Adrenal gland (tissue), 19 donors: ENCODE measurements at places on chromosomes 7 and 10. TPM values are rescaled to one million over a fixed set of nuclear protein-coding genes. Genes with fewer than 3 reads are reported as not detected.

Gene MXI1
- polyA plus RNA-seq: 29.4 TPM

Gene ANKRD22
- 1.9 TPM for polyA plus RNA-seq

Gene GIMAP7
- 17.6 TPM for polyA plus RNA-seq

Gene SYNPO2L
- 0.27 TPM for polyA plus RNA-seq

Gene PNLIPRP1
- 0.24 TPM for polyA plus RNA-seq

Gene MMS19
- 68.4 TPM for polyA plus RNA-seq

Gene SFTPA1
- polyA plus RNA-seq: not detected

Gene LEP
- 0.16 TPM for polyA plus RNA-seq

- no peaks in the 10 kb centered on the region for H3K4me1 ChIP-seq
- DNase-seq: no peak
- no peak overlapping the region for H3K4me3 ChIP-seq
- no peak overlapping the region for H3K27ac ChIP-seq
Observed at GRCh38 chr10:49768329-49768728, 6.2 kb upstream of the OGDHL start.

- H3K27ac ChIP-seq: no peak overlapping the region
- DNase-seq: no peak
- no peaks in the 10 kb centered on the region for H3K4me1 ChIP-seq
- no peak overlapping the region for H3K4me3 ChIP-seq
Observed at GRCh38 chr7:31146030-31146429, 93.9 kb downstream of the ADCYAP1R1 start.

GRCh38 chr10:88689366-88689765 is 16.7 kb upstream of the LIPK start:
- H3K27ac ChIP-seq: no peak overlapping the region
- H3K36me3 ChIP-seq: no peaks in the 10 kb centered on the region
- H3K27me3 ChIP-seq: no peaks in the 10 kb centered on the region

GRCh38 chr10:43825421-43825820 is 176.7 kb upstream of the ZNF32 start:
- H3K36me3 ChIP-seq: no peaks in the 10 kb centered on the region
- DNase-seq: no peak
- H3K4me3 ChIP-seq: no peak overlapping the region
- H3K27me3 ChIP-seq: no peaks in the 10 kb centered on the region

DNA sequence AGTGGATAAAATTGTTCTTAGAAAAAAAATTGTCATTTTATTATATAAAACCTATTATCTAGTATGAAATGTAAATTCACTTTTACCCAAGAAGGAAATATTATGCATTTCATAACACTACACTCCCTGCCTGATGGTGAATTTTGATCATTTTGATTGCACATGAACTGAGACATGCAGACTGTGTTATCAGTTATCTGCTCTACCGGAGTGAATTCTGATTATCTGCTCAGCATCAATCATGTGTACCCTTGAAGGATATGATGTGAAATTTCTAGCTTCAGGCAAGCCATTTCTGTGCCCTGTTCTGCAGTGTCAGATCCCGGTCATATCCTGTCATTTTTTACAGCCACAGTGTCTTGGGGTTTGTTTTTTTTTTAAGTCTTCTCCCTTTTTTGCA is 85.0 kb upstream of the FGL2 start:
- H3K36me3 ChIP-seq: no peaks in the 10 kb centered on the region
- no peak overlapping the region for H3K27ac ChIP-seq
- no peaks in the 10 kb centered on the region for H3K27me3 ChIP-seq
- H3K4me1 ChIP-seq: no peaks in the 10 kb centered on the region
- no peak overlapping the region for H3K4me3 ChIP-seq
- DNase-seq: no peak

GRCh38 chr10:112671743-112672142 is 224.7 kb downstream of the VTI1A start:
- no peak for DNase-seq
- no peaks in the 10 kb centered on the region for H3K4me1 ChIP-seq
- no peaks in the 10 kb centered on the region for H3K27me3 ChIP-seq

GRCh38 chr7:1127001-1127400 is 33.0 kb downstream of the ZFAND2A start:
- no peak for DNase-seq
- H3K27me3 ChIP-seq: no peaks in the 10 kb centered on the region
- H3K4me1 ChIP-seq: peaks cover 14% of the 10 kb centered on the region
- no peak overlapping the region for H3K27ac ChIP-seq

DNA sequence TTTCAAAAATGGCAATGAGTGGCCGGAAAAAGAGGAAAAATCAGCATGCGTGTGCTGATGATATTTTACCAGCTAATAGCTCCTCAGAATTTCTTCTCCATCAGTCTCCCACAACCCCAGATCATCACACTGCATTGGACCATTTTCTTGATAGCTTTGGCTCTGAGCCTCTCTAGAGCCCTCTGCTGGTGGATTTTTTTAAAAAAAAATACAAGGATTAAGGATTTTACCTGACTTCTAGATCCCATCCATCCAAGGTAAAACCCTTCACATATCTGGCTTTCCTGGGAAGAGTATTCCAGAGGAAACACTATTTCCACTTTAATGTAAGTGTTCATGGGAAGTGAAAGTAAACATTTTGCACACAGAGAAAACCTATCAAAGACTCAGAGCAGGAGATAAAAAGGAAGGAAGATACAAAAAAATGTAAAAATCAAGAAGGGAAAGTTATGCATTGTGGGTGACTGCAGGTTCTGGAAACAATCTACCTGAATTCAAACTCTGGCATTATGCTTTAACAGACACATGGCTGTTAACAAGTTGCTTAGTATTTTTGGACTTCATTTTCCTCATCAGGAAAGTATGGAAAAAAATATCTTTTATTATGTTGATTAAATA is 380.9 kb downstream of the LRRTM3 start:
- no peak for DNase-seq
- no peak overlapping the region for H3K4me3 ChIP-seq
- H3K36me3 ChIP-seq: no peaks in the 10 kb centered on the region
- no peaks in the 10 kb centered on the region for H3K27me3 ChIP-seq

GRCh38 chr10:108250936-108251620 is 1086.6 kb upstream of the SORCS1 start:
- H3K27me3 ChIP-seq: no peaks in the 10 kb centered on the region
- H3K4me3 ChIP-seq: no peak overlapping the region
- H3K4me1 ChIP-seq: no peaks in the 10 kb centered on the region
- no peak for DNase-seq
- H3K36me3 ChIP-seq: no peaks in the 10 kb centered on the region

DNA sequence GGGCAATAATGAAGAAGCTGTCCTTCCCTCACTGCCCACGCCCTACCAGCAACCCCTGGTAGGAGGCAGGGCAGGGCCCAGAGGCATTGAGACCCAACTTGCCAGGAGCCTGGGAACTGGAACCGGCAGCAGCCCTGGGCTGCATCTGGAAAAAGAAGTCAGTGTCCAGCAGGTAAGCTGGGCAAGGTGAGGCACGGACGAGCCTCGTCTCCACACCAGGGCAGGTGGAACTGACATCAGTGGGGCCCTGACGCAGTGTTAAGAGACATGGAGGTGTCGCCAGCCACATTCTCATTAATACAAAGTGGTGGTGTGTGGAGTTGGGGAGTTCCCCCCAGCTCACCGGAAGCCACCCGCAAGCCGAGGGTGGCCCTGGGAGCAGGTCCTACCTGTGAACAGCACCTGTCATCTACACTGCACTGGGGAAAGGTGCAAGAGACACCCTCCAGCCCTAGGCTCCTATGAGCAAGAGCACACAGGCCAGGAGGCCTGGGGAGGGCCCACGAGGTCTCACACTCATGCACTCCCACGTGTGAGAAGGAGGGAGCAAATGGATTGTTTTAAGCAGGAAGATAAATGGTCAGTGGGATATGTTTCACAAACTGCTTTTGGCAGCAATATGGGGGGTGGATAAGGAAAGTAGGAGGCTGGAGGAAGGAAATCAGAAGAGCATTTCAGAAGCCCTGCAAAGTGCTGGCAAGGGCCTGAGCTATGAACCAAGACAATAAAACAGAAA is 53.6 kb downstream of the COBL start:
- no peak for DNase-seq
- H3K36me3 ChIP-seq: no peaks in the 10 kb centered on the region
- H3K4me3 ChIP-seq: no peak overlapping the region

GRCh38 chr7:55500117-55500756 is 72.1 kb downstream of the VOPP1 start:
- no peaks in the 10 kb centered on the region for H3K4me1 ChIP-seq
- no peak overlapping the region for H3K4me3 ChIP-seq

- no peaks in the 10 kb centered on the region for H3K27me3 ChIP-seq
Observed at GRCh38 chr10:131771634-131772358, 129.0 kb upstream of the PPP2R2D start.

GRCh38 chr10:125232841-125233240 is 72.5 kb upstream of the CTBP2 start:
- H3K27ac ChIP-seq: no peak overlapping the region
- H3K36me3 ChIP-seq: no peaks in the 10 kb centered on the region
- no peak for DNase-seq
- no peak overlapping the region for H3K4me3 ChIP-seq

GRCh38 chr7:66326501-66327215 is 121.5 kb downstream of the TPST1 start:
- no peaks in the 10 kb centered on the region for H3K27me3 ChIP-seq
- no peak for DNase-seq
- no peak overlapping the region for H3K4me3 ChIP-seq
- H3K36me3 ChIP-seq: no peaks in the 10 kb centered on the region
- no peak overlapping the region for H3K27ac ChIP-seq

DNA sequence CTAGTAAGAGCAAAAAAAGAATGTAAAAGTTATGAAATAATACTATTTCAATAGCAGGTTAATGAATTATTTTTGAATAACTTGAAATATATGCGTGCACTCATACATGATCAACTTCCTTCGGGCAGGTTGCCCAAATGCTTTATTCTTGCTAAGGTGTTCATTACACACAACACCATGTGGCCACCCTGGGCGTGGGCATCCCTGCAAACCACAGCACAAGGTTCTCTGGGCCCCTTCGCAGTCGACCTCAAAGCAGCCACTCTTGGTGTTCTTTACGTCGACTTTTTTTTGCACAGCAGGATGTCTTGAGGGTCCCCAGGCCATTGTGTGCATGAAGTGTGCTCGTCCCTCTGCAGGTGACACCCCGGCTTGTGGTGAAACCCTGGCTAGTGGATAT is 300.7 kb upstream of the PITRM1 start:
- H3K4me3 ChIP-seq: no peak overlapping the region
- H3K27me3 ChIP-seq: no peaks in the 10 kb centered on the region
- no peak for DNase-seq
- peaks cover 3% of the 10 kb centered on the region for H3K4me1 ChIP-seq
- H3K27ac ChIP-seq: no peak overlapping the region

GRCh38 chr10:71750124-71750841 is 23.0 kb downstream of the VSIR start:
- H3K36me3 ChIP-seq: peaks cover 17% of the 10 kb centered on the region
- peak overlapping the region; percentile 66 for H3K27ac ChIP-seq
- no peak for DNase-seq
- peaks cover 37% of the 10 kb centered on the region for H3K4me1 ChIP-seq
- no peaks in the 10 kb centered on the region for H3K27me3 ChIP-seq

DNA sequence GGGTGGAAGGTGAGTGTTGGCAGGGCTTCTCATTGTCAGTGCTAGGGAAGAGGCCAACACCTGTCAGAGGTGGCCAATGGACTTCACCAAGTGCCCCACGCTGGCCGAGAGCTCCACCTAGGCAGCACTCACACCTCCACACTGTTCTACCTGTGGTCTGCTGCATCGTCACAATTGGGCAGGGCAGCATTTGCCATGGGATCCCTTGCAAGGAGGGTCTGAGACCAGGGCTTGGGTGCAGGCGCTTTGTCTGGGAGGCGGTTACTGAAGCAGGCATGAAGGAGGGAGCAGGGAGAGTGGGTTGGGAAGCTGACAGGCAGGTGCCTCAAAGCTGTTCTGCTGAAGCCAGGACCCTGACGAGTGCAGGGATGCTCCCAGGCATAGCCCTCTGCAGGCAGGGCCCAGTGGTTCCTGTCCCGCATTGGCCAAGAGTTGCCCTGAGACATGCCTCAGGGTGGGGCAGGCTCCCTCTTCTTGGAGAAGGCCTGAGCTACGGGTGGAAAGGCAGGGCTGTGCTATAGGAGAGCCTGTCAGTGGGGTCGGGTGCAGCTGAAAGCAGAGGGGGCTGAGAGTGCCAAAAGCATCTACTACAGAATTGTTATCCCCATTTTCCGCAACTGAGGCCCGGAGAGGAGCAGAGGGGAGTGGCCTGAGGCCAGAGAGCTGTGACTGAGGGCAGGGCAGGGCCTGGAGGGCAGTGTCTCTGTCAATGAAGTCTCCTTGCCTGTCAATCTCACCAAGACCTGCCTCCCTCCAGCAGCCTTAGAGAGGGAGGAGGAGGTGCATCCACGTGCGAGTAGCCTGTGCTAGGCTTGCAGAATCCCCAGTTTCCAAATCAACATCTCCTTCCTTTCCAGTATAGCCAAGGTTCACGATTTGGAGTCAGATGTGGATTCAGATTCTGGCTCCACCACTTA is 4.0 kb downstream of the RBP3 start:
- H3K4me1 ChIP-seq: no peaks in the 10 kb centered on the region
- H3K27me3 ChIP-seq: no peaks in the 10 kb centered on the region
- no peak overlapping the region for H3K4me3 ChIP-seq
- H3K36me3 ChIP-seq: no peaks in the 10 kb centered on the region
- no peak for DNase-seq

GRCh38 chr7:94249631-94250030 is 145.1 kb upstream of the COL1A2 start:
- no peak for DNase-seq
- H3K27me3 ChIP-seq: no peaks in the 10 kb centered on the region
- no peaks in the 10 kb centered on the region for H3K4me1 ChIP-seq
- H3K36me3 ChIP-seq: no peaks in the 10 kb centered on the region

DNA sequence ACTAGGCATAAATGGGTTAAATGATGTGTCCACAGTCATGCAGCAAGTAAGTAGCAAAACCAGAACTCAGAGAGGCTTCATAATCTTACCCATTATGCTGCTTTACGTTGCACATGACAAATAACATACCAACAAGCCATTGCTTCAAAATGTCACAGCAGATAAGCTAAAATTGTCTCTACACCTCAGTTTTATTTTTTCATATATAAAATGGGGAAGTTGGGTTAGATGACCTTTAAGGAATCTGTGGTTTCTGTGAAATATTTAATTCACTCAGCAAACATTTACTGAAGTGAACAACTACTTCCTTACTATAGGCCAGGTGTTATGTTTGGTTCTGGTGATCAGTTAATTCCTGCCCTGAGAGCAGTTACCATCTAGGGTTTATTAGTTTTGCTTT is 2.2 kb upstream of the ASCC1 start:
- H3K4me3 ChIP-seq: no peak overlapping the region
- DNase-seq: no peak
- H3K4me1 ChIP-seq: peaks cover 65% of the 10 kb centered on the region

- H3K27ac ChIP-seq: no peak overlapping the region
- H3K27me3 ChIP-seq: no peaks in the 10 kb centered on the region
- H3K4me3 ChIP-seq: no peak overlapping the region
- DNase-seq: no peak
Observed at GRCh38 chr10:4061441-4061951, 276.5 kb upstream of the KLF6 start.

DNA sequence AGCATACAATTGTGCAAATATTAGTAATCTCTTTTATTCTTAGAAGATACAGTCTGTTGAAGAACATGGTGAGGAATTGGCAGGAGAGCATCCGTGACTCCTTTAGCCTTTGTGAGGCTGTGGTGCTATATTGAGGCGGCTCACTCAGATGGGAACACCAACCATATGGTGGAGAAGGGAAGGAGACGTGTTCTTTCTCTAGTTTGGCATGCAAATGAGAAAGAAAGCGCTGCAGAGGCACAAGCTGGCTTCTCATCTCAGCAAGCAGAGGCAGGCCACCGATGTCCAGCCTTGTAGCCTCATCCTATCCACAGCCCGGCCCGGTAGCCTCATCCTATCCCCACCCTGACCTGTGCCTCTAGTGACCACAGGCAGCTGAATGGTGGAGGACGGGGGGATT is 288.3 kb downstream of the CAMK1D start:
- H3K27ac ChIP-seq: no peak overlapping the region
- H3K36me3 ChIP-seq: no peaks in the 10 kb centered on the region
- DNase-seq: no peak
- no peaks in the 10 kb centered on the region for H3K4me1 ChIP-seq
- H3K4me3 ChIP-seq: no peak overlapping the region
